ENCODE measurements at places on chromosomes 2 and 18.

GRCh38 chr18:34153711-34154110, 71.0 kb downstream of the NOL4 start:
- DNase-seq: peak; percentile 2

DNA sequence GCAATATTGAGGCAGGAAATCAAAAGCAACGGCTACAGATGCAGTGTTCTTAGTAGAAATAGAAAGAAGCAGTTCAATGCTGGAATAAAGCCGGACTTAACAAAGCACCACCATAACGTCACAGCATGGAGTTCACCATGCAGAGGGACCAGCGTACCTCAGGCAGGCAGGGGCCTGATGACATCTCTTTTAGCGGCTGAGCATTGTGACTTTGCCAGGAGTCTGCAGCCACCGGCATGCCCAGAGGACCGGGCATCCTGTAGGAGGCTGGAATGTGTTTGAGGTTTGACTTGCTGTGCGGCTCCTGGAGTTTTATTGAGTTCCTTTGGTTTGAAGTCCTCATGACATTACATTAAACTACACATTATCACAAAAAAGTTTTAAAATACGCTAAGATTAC, 139.8 kb downstream of the UXS1 start:
- DNase-seq: no peak

GRCh38 chr18:7921938-7922587, 354.9 kb downstream of the PTPRM start:
- no peak for DNase-seq

- DNase-seq: no peak
Measured at GRCh38 chr2:4174796-4175195, 471.4 kb downstream of the DCDC2C start.

- peak; percentile 52 for DNase-seq
Measured at GRCh38 chr2:215454519-215455246, 18.8 kb upstream of the FN1 start.

DNA sequence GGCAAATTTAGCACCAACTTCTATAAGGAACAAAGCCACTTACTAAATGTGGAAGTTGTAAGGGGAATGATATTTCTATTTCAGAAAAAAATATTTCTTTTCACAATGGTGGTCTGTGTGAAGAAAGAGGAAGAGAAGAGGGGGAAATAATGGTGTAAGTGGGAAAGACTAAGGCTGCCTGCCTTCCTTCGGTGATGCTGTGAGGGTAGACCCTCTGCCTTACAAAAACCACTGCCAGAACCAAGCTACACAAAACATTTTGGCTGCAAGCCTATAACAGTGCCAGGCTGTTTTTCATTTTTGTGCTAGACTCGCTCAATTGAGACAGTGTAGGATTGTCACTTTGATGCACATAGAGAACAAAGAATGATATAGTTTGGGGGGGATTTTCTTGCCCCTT, 286.6 kb downstream of the ZEB2 start:
- no peak for DNase-seq

DNA sequence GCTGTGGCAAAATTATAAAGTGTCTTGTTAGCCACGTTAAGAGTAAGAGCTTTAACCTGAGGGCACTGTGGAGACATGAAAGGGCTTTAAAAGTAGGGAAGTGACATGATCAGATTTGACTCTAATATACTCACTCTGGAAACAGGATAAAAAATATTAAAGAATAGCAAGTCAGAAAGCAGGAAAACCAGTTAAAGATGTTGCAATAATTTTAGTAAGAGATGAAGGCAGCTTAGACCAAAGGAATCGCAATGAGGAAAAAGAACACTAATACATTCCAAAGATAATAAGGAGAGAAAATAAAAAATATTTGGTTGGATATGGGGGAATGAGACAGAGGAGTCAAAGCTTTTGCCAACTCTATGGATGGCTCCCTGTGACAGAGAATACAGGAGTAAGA, 183.8 kb downstream of the DYM start:
- DNase-seq: no peak

DNA sequence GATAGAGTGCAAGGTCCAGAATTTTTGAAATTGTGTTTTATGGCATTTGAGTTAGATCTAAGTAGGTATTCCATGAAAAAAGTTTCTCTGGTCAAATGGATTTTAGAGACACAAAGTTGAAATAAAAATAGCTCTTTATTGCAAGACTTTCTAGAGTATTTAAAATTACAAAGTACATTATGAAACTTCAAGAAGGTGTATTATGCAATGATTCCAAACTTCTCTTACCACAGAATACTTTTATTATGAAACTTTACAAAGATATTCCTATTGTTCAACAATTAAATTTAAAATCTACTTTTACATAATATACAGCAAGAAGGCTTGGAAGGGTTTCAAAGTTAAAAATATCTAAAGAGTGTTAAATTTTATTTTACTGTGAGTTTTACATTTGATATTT, 65.9 kb downstream of the CALCRL start:
- no peak for DNase-seq

- DNase-seq: no peak
Measured at GRCh38 chr2:163417596-163418337, 318.0 kb downstream of the FIGN start.

DNA sequence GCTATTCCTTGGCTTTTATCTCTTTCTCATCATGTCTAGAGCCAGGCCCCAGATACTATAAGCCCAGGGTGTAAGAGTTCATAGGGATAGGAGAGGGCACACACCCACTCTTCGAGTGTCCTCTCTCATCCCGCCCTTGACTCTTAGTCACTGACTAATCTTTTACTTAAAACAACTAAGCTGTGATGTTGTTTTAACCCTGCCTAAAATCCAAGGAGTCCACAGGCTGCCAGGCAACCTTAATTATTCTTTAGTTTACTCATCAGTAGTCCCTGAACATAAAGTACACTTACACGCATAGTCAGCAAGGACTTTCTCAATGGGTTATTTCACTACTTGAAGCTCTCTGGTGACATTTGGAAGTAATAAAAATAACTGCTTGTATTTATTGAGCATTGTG, 28.4 kb downstream of the GREB1L start:
- no peak for DNase-seq

DNA sequence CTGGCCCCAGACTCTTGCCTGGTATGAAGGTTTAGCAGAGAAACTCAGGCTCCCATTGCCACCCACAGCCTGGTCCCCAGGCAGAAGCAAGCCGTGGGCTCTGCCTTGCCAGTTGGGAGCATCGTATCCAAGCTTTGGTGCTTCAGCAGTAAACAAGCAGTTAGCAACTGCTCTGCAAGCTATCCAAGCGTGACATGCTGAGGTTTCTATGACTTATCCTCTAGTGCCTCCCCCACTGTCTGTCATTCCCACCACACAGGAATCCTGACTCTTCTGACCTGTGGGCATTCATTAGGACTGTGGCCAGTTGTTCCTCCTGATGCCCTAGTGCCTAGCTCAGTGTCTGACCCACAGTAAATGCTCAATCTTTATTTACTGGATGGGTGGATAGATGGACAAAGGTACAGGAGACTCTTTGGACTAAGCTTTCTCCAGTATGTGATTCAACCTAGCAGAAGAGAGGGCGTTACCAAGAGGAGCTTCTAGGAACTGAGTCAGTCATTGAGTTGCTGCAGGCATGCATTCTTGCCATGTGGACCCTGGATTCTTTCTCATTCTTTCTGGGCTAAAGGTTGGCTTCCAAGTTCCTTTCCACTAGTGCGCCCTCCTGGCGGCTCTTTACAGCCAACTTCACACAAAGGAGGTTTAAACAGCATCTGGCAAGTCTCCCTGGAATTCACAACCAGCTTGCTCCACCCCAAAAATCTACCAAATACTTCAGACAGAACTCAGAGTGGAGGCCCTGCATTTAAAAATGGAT, 40.6 kb upstream of the MRPL19 start:
- peak; percentile 67 for DNase-seq

DNA sequence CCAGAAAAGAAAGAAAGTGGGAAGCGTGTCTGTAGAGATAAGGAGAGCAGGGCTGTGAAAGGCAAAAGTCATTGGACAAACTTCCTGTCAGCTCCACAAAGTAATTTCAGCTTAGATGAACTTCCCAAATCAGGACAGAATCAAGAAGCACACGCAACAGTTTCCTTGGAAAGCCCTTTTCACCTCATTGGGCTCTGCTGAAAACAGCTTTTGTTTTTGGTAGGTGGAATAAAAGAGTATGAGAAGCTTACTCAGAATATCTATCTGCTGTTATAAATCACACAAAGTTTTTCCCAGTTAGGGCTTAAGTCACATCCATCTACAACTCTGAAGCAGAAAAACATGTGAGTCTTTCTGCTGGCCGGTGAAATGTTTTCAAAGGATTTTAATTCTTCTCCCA, 42.4 kb upstream of the EFEMP1 start:
- no peak for DNase-seq

GRCh38 chr2:126889071-126889470, 9.6 kb upstream of the TEX51 start:
- DNase-seq: no peak

DNA sequence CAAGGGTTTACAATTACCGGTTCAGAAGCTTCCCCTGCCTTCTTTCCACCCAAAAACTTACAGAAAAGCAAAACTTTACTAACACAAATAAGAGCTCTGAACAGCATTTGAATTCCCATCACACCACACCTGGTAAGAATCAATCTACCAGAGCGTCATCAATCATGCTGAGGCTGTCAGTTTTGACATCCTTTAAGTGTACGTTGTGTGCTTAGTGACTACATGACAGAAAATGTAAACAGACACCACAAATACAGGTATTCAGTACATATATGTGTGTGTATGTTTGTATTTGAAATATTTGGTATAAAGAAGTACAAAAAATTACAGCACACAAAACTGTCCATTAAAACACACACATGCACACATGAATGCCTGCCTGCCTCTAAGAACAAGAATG, 523.5 kb downstream of the TMEM182 start:
- no peak for DNase-seq

Data from NCI-H526 (cell line).